ENCODE measurements at places on chromosomes 6 and 20. TPM values are rescaled to one million over a fixed set of nuclear protein-coding genes. Genes with fewer than 3 reads are reported as not detected.

MROH8 gene
- 3.1 TPM for total RNA-seq

KHDC1L gene
- total RNA-seq: not detected

PTPRK gene
- 36.8 TPM for total RNA-seq

ARHGAP18 gene
- 6.9 TPM for total RNA-seq

TREM2 gene
- 1.7 TPM for total RNA-seq

GLP1R gene
- not detected for total RNA-seq

RTEL1 gene
- total RNA-seq: 10.1 TPM

DNA sequence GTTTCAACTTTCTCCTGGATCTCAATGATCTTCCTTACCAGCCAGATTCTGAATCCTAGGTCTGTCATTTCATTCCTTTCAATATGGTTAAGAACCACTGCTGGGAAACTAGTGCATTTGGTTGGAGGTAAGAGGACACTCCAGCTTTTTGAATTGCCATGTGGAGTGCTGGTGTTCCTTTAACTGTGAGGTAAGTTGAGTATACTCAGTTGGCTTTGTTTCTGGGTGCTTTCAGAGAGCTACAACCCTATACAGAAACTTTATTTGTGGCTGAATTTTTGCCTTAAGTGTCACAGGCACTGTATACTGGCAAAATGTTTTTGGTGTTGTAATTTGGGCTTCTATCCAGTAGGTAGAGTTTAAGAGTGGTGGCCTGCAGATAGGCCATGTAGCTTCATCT lies 175.8 kb downstream of the TBC1D32 start:
- DNase-seq: no peak

DNA sequence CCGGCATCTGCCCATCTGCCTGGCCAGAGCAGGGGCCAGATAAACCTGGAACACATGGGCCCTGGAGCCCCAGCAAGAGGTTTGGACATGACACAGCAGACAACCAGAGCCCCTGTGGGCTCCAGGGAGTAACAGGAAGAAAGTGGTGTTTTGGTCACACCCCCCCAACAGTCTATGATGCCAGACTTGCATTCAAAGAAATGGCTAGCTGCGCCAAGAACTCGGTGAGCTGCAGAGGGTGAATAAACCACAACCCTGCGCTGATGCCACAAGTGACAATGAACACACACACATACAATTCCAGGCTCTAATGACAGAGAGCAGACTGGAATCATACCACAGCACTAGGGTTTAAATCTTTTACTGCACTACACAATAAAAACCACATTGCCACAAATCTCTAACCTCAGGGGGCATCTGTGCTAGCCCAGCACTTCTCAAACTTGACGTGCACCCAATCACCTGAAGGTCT lies 34.0 kb downstream of the TRERF1 start:
- DNase-seq: no peak

DNA sequence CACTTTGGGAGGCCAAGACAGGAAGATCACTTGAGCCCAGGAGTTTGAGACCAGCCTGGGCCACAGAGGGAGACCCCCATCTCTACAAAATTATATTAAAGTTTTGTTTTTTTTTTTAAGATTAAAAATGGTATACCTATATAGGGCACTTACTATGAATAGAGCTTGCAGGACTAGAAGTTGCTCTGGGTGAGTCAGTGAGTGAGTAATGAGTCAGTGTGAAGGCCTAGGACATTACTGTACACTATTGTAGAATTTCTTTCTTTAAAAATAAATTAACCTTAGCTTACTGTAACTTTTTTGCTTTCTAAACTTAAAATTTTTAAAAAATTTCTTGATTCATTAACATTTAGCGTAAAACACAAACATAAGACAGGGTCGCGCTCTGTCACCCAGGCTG lies 29.7 kb downstream of the STK35 start:
- DNase-seq: no peak

DNA sequence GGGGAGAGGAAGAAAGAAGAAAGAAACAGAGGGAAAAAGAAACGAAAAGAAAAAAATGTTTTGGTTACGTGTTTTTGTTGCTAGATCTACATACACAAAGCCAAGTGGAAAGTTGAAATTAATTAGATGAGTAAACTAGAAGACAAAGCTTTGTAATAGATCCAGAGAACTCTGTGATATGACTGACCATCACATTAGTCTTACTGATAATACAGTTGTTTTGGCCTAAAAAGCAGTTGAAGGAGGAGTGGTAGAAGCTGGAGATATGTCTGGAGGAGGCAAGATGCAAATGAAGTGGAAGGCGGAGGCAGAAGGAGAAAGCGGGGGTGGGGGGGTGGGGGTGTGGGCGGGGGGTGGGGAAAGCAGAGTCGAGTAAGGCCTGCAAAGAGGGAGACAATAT lies 500.1 kb upstream of the ID4 start:
- no peak for DNase-seq

GRCh38 chr6:13194852-13195251 lies 133.5 kb downstream of the TBC1D7 start:
- no peak for DNase-seq

DNA sequence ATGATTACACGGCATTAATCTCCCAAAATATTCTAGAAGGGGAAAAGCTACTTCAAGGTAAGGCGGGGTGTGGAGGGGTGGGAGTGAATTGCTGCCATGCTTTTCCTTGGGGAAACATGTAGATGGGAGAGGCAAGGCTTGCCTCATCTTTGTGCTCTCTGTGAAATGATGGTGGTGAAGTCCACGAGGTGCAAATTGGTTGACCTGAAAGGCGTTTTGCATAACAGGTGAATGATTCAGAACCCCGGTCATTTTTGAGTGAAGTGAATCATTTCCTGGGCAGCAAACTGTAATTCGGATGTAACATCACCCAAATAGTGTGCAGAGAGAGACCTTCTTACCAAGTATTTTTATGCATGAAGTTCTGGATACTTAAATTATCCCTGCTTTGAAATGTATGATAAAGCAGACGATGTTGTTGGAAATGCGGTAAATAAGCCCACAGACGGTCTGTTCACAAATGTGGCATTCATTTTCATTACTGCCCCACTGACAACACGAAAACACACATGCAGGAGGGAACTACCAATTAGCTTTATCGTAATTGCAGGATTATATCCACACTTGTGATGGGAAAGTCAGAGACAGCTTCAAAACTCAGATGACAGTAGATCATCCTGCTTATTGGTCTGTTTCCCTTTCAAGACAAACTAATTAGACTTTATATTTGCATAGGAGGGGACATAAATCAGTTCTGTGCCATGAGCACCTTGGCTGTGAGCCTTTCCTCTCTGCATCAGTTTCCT lies 3.0 kb downstream of the CDH4 start:
- no peak for DNase-seq

GRCh38 chr6:39433630-39434029 lies 111.1 kb upstream of the KCNK16 start:
- peak; percentile 74 for DNase-seq

GRCh38 chr20:14916360-14916920 lies 579.0 kb upstream of the FLRT3 start:
- DNase-seq: no peak

DNA sequence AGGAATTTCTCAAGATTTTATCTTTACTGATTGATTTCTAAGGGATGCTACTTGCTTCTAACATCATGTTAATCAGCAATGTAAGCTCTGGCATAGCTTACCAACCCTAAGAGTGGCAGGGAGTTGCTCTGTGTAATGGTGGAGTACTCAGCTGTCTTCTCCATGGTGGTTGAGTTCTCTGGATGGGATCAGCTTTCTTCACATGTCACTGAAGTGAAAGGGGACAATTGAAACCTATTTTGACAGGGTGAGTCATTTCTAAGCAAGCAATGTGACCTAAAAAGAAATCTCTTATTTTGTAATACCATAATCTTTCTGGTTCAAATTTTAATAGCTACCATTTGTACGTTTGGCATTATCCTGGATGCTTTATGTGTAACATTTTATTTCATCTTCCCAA lies 430.4 kb downstream of the GJA1 start:
- DNase-seq: no peak

GRCh38 chr20:2606507-2607006 lies 45.9 kb upstream of the NOP56 start:
- no peak for DNase-seq

GRCh38 chr20:9352739-9353138 lies 161.7 kb upstream of the LAMP5 start:
- no peak for DNase-seq

DNA sequence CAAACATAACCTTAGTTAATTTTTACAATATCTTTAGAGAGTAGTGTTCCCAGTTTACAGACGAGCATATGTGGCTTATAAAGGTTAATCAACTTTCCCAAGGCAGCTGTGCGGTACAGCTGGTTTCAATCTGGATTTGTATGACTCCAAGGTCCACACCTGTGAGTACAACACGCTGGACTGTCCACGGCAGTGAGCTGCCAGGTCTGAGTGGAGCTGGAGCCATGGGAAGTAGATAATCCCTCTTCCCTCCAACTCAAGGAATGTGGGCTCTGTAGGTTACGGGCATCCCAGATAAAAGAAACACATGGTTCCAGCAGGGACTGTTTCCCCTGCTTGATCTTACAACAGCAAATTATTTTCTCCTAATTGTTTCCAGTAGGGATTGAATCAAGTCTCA lies 102.2 kb downstream of the SOD2 start:
- DNase-seq: no peak

DNA sequence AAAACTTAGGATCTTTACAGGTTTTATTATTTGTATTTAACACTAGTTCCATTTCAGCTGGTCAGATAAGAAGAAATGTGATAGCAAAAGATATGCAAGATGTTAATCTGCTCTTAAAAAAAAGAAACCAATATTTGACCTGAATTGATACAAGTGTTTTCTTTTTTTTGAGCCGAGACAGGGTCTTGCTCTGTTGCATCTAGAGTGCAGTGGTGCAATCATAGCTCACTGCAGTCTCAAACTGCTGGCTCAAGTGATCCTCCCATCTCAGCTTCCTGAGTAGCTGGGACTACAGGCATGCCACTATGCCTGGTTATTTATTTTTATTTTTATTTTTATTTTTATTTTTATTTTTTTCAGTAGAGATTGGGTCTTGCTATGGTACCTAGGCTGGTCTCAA lies 133.0 kb downstream of the GMPR start:
- DNase-seq: no peak

DNA sequence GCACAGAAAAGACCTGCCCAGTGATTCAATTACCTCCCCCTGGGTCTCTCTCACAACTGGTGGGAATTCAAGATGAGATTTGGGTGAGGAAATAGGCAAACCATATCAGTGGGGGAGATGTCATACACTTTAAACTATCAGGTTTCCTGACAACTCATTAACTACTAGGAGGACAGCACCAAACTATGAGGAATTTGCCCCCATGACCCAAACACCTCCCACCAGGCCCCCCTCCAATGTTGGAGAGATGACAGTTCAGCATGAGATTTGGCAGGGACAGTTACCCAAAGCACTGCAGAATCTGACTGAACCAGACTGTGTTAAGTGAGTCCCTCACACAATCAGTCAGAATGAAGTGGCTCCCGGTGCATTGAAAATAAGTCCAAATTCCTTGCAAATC lies 148.0 kb downstream of the TTLL2 start:
- no peak for DNase-seq

DNA sequence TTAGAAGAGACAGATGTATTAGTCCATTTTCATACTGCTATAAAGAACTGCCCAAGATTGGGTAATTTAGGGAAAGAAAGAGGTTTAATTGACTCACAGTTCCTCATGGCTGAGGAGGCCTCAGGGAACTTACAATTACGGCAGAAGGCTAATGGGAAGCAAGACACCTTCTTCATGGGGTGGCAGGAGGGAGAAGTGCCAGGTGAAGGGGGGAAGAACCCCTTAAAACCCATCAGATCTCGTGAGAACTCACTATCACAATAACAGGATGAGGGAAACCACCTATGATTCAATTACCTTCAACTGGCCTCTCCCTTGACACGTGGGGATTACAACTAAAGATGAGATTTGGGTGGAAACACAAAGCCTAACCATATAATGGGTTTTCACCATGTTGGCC lies 28.9 kb upstream of the PNRC1 start:
- DNase-seq: no peak

DNA sequence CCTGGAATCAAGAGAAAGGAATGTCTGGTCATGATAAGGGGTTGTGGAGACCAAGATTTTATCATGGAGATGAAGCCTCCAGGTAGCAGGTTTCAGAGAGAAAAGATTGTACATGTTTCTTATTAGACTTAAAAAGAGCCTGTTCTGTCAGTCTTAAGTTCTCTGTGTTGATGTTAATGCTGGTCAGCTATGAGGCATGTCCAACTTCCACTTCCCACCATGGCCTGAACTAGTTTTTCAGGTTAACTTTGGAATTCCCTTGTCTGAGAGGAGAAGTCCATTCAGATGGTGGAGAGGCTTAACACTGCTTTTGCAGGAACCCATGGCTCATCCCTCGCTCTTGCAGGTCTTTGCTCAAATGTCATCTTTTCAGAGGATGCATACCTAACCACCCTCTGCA lies 27.5 kb upstream of the TAB2 start:
- DNase-seq: no peak

GRCh38 chr20:15138548-15139126 lies 801.2 kb upstream of the FLRT3 start:
- no peak for DNase-seq

Measured in esophagus muscularis mucosa (tissue), 4 donors.